ENCODE measurements at places on chromosomes 11 and 22.

DNA sequence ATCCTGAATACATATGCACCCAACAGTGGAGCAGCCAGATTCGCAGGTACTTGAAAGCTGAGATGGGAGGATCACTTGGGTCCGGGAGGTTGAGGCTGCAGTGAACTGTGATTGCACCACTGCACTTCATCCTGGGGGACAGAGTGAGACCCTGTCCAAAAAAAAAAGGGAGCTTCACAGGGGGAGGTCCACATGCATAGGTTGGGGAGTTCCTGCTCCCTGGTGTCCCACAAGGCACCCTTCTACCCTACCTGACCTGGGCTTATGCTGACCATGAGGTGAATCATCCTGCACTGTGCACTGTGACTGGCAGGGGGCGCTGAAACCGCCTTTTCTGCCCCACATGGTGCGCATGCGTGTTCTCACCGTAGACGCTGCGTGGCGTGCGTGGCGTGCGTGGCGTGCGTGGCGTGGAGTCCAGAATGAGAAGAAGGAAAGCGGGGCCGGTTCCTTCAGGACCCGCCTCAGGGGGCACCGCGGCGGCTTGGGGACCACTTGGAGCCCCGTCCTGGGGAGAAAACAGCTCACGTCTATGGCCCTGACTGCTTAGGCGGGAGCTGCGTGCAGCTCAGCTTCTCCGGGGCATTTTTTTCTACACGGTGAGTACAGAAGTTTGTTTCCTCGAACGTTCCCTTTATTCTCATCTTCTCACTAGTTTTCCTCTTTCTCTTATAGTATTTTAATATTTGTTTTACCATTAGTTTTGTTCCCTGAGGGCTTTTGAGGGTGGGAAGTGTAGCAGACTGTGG, 116.6 kb upstream of the GRK3 start:
- peaks cover 22% of the 10 kb centered on the region for H3K36me3 ChIP-seq
- peak; percentile 89 for DNase-seq
- peaks cover 32% of the 10 kb centered on the region for H3K4me1 ChIP-seq
- H3K27me3 ChIP-seq, result no peaks in the 10 kb centered on the region
- H3K27ac ChIP-seq, result peak overlapping the region; percentile 87

DNA sequence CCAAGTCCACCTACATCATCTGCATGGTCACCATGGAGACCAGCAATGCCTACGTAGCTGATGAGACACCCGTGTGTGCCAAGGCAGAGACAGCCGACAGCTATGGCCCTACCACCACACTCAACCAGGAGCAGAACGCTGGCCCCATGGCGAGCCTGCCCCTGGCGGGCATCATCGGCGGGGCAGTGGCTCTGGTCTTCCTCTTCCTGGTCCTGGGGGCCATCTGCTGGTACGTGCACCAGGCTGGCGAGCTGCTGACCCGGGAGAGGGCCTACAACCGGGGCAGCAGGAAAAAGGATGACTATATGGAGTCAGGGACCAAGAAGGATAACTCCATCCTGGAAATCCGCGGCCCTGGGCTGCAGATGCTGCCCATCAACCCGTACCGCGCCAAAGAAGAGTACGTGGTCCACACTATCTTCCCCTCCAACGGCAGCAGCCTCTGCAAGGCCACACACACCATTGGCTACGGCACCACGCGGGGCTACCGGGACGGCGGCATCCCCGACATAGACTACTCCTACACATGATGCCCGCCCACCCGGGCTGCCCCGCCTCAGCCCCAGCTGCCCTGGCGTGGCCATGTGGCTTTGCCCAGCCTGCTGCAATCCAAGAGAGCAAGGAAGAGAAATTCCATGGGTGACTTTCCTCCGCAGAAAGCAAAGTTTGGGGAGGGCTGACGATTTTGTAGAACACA, 48.0 kb downstream of the MACROD1 start:
- DNase-seq, result no peak
- H3K4me3 ChIP-seq, result no peak overlapping the region
- H3K4me1 ChIP-seq, result no peaks in the 10 kb centered on the region
- no peak overlapping the region for H3K27ac ChIP-seq
- H3K27me3 ChIP-seq, result no peaks in the 10 kb centered on the region
- no peaks in the 10 kb centered on the region for H3K36me3 ChIP-seq

DNA sequence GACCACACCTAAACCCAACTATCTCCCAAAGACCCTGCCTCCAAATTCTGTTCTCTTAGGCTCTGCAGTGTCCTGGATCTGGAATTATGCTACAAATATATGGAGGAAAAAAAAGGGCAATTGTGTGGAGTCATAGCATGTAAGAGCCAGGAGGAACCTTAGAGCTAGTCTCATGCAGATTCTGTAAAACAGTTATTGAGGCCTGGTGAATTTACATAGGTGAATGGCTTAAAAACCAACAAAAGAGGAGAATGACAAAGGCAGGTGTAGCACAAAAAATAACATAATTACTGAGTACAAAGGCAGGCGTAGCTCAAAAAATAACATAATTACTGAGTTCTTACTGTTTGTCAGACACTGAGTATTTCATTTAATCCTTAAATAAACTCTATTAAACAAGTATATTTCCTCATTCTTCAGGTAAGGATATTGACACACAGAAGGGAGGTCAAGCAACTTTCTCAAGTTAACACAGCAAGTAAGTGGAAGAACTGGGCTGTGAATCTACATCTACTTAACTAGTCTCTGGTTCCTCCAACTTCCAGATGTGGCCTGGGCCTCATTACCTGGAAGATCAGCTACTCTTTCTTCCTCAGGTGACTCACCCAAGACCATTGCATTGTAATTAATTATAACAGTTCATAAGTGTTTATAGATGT, 938.9 kb upstream of the TENM4 start:
- DNase-seq, result no peak
- H3K4me3 ChIP-seq, result no peak overlapping the region
- no peaks in the 10 kb centered on the region for H3K36me3 ChIP-seq

DNA sequence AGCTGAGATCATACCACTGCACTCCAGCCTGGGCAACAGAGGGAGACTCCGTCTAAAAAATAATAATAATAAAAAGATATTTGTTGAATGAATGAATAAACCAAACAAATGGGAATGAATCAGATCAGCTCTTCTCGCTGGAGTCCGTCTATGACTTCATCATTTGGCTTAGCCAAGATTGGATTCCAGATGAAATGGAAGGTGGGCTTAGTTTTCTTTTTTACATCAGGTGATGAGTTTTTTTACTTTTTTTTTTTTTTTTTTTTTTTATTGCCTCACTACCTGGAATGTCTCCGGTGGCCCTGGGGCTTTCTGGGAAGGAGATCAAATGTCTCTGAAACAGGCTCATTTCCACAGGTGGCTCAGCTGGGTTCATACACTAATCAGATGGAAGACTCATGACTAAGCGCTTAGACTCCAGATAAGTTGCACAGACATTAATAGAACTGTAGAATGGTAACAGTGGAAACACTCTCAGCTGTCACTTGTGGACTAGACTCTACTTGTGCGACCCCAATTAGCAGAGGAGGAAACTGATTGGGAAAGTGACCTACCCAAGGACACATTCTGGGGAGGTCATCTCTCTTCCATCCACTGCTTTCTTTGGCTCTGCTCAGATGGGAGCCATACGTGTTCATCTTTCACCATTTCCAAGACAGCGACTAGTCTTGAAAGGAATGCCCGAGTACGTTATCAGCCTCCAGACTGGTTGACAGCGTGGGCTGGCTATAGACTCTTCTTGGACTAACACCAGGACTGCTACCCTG, 20.5 kb upstream of the RBFOX2 start:
- H3K36me3 ChIP-seq, result no peaks in the 10 kb centered on the region
- DNase-seq, result no peak
- H3K4me3 ChIP-seq, result no peak overlapping the region
- no peak overlapping the region for H3K27ac ChIP-seq

GRCh38 chr11:61957021-61957770, 7.0 kb downstream of the BEST1 start:
- H3K4me1 ChIP-seq, result peaks cover 4% of the 10 kb centered on the region
- H3K36me3 ChIP-seq, result no peaks in the 10 kb centered on the region
- H3K4me3 ChIP-seq, result no peak overlapping the region
- H3K27me3 ChIP-seq, result peaks cover 20% of the 10 kb centered on the region
- no peak overlapping the region for H3K27ac ChIP-seq

GRCh38 chr11:88552379-88553062, 215.0 kb upstream of the CTSC start:
- no peak overlapping the region for H3K4me3 ChIP-seq
- H3K36me3 ChIP-seq, result no peaks in the 10 kb centered on the region
- no peaks in the 10 kb centered on the region for H3K4me1 ChIP-seq
- no peak overlapping the region for H3K27ac ChIP-seq
- H3K27me3 ChIP-seq, result peaks cover 16% of the 10 kb centered on the region
- DNase-seq, result peak; percentile 29
